Ovary (tissue), 10 donors: ENCODE measurements at places on chromosomes 12 and 14.

DNA sequence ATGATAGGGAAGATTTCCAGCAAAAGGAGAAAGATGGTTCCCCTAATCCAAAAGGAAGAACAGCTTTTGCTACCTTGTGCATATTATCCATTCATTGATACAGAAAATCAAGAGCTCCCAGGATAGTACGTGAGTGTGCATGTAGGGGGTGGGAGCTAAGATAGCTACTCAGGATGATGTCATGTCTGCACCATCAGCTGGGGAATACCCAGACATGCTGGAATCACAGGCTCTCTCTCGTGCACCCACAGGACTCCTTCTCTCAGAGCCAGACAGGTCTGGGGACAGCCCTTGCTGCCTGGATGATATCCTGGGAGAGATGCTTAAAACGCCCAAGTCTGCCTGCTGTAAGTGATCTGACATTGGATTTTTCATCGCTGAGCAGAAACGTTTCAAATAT is 38.9 kb downstream of the FOXN3 start:
- DNase-seq: no peak
- H3K4me1 ChIP-seq: peaks cover 12% of the 10 kb centered on the region

- DNase-seq: no peak
- no peaks in the 10 kb centered on the region for H3K27me3 ChIP-seq
- H3K4me1 ChIP-seq: no peaks in the 10 kb centered on the region
Measured at GRCh38 chr14:22002860-22003284, 329.3 kb upstream of the OR4E1 start.

DNA sequence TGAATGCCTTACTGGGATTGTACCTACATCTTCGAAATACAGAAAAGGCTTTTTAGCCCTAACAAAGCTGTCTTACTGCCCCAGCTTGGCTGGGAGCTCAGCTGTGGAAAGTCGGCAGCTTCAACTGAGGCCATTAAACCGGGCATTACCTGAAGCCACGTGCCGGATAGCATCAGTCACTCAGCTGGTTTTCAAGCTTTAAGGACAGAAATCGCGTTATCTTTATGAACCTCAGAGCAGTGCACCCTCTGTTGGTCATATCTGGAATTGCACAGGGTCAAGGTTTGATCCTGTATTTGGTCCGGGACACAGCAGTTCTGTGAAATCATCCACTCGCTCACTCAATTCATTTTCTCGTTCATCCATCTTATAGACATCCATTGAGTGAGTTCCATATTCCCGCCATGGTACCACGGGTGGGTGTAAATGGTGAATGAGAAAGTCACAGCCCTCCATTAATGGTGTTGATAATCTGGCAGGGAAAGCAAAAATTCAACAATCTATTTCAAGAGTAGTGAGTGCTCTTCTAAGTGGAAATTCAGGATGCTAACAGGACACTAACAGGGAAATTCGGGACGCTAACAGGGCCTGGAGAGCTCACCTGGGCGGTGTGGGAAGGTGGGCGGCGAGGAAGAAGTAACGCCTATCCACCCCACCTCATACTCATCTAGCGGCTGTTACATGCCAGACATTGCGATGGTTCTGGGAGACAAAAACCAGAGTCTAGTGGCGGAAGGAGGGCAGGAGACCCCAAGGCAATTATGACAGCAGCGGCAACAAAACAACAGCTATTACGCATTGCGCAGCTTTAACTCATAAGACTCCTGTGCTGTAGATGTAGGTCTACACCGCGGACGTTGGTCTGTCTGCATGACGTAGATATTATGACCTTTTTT is 60.6 kb upstream of the TCL1A start:
- peak; percentile 21 for DNase-seq
- no peak overlapping the region for H3K27ac ChIP-seq
- H3K36me3 ChIP-seq: no peaks in the 10 kb centered on the region
- no peaks in the 10 kb centered on the region for H3K4me1 ChIP-seq

GRCh38 chr12:34218193-34219045 is 196.1 kb downstream of the ALG10 start:
- no peaks in the 10 kb centered on the region for H3K27me3 ChIP-seq
- H3K36me3 ChIP-seq: no peaks in the 10 kb centered on the region
- no peaks in the 10 kb centered on the region for H3K4me1 ChIP-seq
- peak overlapping the region; percentile 23 for H3K4me3 ChIP-seq
- H3K27ac ChIP-seq: no peak overlapping the region

DNA sequence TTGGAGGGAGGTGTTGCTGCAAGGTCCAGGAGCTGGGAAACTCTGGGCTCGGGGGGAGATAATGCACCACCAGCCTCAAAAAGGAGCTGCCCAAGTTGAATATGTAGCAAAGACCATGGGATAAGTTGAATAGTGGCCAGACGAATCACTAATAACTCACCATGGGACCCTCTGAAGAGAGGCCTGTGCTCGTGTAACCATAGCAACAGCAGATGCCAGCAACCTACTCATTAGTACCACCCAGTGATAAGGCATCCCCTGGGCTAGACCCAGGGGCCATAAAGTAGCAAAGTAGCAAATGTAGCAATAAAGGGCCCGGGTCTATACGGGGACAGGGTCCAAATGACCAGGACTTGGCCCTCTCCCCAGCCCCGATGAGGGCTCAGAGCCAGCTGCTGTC is 328.0 kb downstream of the DPF3 start:
- DNase-seq: no peak
- no peaks in the 10 kb centered on the region for H3K27me3 ChIP-seq
- no peak overlapping the region for H3K4me3 ChIP-seq
- no peak overlapping the region for H3K27ac ChIP-seq

- no peak overlapping the region for H3K4me3 ChIP-seq
- peaks cover 10% of the 10 kb centered on the region for H3K4me1 ChIP-seq
- no peaks in the 10 kb centered on the region for H3K27me3 ChIP-seq
- DNase-seq: no peak
- no peaks in the 10 kb centered on the region for H3K36me3 ChIP-seq
Measured at GRCh38 chr12:54162741-54163140, 26.0 kb downstream of the SMUG1 start.

- H3K4me3 ChIP-seq: no peak overlapping the region
- no peaks in the 10 kb centered on the region for H3K27me3 ChIP-seq
Measured at GRCh38 chr12:111443086-111443485, 37.4 kb downstream of the SH2B3 start.

DNA sequence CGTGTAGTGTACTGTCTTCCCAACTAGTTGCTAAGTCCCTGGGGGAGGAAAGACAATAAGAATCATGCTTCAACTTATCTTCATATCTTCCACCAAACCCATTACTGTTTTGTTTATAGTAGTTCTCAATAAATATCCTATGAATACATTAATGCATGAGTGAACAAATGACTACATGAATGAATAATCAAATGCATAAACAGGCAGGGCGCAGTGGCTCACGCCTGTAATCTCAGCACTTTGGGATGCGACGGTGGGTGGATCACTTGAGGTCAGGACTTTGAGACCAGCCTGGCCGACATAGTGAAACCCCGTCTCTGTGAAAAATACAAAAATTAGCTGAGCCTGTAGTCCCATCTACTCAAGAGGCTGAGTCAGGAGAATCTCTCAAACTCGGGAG is 32.1 kb upstream of the NR2C1 start:
- DNase-seq: no peak
- H3K4me3 ChIP-seq: no peak overlapping the region
- no peaks in the 10 kb centered on the region for H3K27me3 ChIP-seq
- no peaks in the 10 kb centered on the region for H3K4me1 ChIP-seq

DNA sequence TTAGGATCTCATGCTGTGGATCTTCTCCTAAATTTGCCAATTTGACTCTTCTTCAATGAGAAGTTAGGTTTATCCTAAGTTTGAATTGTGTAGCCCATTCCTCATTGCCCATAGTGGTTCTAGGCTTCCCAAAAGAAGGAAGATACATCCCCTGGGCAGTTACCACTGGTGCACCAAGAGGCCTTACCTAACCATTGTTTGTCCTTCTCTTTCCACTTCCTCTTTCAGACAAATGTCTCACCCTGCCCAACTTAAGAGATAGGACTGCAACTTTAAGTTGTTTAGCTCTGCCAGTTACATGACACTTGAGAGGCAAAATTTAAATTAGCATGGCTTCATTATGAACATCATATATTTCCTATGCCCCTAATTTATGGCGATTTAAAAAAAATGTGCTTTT is 9.4 kb upstream of the KCNH3 start:
- H3K27me3 ChIP-seq: no peaks in the 10 kb centered on the region
- no peaks in the 10 kb centered on the region for H3K36me3 ChIP-seq
- H3K4me1 ChIP-seq: no peaks in the 10 kb centered on the region
- H3K27ac ChIP-seq: no peak overlapping the region

DNA sequence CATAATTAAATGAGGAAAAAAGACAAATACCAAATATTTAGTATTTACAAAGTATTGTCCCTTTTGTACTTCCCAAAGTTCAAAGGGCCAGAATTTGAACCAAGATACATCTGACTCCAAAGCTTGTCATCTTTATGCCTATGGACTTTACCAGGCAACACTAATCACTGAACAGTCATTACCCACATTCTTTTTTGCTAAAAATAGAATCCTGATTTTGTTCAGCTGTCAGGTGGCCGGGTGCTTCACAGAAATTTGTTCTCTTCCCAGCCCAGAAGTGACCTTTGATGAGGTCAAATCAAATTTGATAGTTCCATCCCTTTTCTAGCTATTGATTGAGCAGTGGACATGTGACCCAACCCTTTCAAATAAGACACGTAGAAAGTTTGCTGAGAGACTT is 121.6 kb downstream of the LLPH start:
- H3K36me3 ChIP-seq: no peaks in the 10 kb centered on the region
- no peak overlapping the region for H3K27ac ChIP-seq
- no peak for DNase-seq

DNA sequence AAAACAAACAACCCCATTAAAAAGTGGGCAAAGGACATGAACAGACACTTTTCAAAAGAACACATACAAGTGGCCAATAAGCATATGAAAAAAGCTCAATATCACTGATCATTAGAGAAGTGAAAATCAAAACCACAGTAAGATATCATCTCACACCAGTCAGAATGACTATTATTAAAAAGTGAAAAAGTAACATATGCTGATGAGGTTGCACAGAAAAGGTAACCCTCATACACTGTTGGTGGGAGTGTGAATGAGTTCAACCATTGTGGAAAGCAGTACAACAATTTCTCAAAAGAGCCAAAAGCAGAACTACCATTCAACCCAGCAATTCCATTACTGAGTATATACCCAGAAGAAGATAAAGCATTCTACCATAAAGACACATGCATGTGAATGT is 18.2 kb downstream of the PDE6H start:
- no peaks in the 10 kb centered on the region for H3K4me1 ChIP-seq
- DNase-seq: no peak
- H3K36me3 ChIP-seq: no peaks in the 10 kb centered on the region
- no peak overlapping the region for H3K27ac ChIP-seq
- no peak overlapping the region for H3K4me3 ChIP-seq
- no peaks in the 10 kb centered on the region for H3K27me3 ChIP-seq

DNA sequence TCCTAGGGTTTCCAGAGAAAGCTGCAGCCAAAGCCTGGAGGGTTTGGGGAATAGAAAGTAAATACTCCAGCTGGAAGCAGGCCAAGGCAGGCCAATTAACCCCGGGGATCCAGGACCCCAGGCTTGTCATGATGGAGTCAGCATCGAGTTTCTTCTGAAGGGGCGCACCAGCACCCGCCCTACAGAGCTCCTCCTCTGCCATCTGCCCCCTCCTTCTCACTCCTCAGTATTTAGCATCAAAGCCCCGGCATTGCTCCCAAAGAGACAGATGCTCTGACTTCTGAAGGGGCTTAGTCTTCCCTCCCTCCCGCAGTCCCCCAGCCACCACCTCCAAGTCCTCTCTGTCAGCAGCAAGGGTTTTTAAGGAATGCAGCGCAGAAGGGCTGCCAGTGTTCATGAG is 285.1 kb upstream of the NOS1 start:
- no peaks in the 10 kb centered on the region for H3K27me3 ChIP-seq
- H3K4me3 ChIP-seq: no peak overlapping the region
- H3K4me1 ChIP-seq: no peaks in the 10 kb centered on the region
- no peak overlapping the region for H3K27ac ChIP-seq
- DNase-seq: no peak

DNA sequence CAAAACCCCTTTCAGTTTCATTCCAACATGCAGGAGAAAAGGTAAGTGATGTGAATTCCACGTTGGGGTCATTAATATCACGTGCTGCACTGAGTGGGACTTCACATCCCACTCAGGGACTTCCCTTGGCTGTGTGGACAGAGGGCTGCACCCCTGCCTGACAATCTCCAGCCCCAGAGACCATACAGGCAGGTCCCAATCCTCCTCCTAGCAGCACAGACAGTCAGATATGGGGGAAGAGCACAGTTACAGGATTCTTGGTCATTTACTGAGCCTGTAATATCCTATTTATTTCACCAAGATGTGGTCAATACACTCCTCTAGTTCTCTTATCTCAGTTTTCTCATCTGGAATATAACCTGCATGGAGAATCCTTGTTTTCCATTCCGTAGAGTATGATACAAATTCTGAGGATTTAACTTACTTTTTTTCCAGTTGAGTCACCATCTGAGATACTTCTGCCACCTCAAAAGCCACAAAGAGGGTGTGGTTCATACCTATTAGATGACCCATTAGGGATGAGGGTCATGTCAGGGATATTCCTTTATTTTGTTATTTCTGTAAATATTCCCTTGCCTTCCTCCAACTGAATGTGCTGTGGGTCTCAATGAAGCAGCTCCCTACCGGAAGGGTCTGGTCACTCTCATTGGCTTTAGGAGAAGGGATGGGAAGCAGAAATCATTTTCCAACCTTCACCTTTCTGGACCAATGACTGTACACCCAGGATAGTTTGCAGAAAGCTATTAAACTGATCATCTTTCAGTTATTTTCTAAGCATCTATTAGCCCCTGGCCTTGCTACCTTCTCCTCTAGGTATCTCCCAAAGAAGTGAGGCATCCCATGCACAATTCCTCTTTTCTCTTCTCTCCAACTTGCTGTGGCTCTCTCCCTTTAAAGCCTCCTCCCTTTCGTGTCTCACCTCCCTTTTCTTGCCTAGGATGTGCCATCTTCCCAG is 43.0 kb upstream of the NTF3 start:
- no peak overlapping the region for H3K4me3 ChIP-seq
- no peaks in the 10 kb centered on the region for H3K4me1 ChIP-seq
- H3K27ac ChIP-seq: no peak overlapping the region
- H3K36me3 ChIP-seq: no peaks in the 10 kb centered on the region

DNA sequence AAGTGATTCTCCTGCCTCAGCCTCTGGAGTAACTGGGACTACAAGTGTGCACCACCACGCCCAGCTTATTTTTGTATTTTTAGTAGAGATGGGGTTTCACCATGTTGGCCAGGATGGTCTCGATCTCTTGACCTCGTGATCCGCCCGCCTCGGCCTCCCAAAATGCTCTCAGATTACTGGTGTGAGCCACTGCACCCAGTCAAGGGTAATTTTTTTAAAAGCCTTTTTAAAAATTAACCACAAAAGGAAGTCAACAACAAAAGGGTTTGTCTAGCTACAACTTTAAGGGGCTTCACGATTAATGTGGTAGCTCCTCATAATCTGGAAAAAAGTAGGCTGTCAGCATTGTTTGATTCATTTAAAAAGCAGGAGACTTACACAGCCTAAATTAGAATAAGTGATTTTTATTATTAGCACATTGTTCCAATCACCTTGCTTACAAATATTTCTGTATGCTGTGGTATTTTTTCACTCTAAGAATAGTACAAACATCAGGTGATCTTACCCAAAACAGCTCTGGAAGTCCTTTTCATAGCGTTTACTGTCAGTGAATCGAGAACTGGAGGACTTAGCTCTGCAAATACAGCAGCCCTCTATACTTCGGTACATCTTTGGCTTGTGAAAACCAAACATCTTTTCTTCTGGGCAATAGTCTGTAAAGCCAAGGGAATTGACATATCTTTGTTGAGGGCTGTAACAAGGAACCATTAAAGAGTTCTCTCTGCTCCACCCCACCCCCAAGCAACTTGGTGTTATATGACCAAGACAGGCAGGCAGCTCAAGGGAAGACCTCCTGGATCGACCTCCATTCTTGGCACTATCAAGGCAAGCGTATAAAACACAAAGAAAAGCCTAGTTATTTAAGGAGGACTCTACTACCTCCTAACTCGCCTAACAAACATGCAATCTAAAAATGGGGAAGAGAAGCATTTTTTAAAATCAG is 28.1 kb downstream of the SINHCAF start:
- H3K4me1 ChIP-seq: no peaks in the 10 kb centered on the region
- no peak overlapping the region for H3K27ac ChIP-seq
- no peak for DNase-seq
- no peak overlapping the region for H3K4me3 ChIP-seq
